ENCODE measurements at places on chromosomes 3 and 15.

DNA sequence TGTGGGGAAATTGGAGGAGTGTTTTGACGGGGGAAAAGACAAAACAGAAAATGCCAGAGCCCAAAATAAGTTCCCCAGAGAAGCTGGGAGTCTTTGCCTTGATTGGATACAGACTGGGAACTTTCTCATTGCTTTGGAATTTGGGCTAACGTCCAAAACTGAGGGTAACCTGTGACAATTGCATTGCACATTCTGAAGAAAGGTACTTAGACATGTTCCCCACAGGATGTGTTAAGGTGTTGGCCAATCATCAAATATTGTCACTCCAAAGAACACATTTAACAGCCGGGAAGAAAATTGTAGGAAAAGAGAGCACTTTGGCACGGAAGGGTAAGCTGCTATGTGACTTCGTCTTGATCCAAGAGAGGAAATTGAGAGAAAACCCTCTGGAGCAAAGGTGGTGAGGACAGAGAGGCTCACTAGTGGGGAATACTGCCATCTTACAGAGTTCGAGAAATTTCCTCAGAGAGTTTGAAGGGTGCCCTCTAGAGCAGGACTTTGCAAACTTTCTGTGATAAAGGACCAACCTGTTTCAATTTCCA, 619.5 kb upstream of the TBL1XR1 start:
- peak; percentile 10 for DNase-seq

- no peak for DNase-seq
Measured at GRCh38 chr3:10469441-10470119, 35.8 kb downstream of the ATP2B2 start.

DNA sequence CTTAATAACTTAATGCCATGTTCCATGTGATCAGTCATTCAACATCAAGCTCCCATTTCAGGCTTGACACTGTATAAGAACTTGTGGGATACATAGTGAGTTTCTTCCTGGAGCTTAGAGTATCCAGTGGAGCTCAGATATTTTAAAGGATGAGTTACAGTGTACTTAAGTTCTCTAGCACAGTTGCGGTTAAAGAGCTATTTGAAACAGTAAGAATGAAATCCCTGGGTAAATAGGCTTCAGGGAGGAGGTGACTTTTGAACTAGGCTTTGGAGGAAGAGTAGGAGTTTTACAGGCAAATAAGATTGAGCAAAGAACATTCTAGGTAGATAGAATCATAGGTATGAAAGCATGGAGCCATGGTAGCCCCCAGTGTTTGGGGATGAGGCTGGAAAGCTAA, 3.8 kb downstream of the ZNF592 start:
- DNase-seq = no peak

DNA sequence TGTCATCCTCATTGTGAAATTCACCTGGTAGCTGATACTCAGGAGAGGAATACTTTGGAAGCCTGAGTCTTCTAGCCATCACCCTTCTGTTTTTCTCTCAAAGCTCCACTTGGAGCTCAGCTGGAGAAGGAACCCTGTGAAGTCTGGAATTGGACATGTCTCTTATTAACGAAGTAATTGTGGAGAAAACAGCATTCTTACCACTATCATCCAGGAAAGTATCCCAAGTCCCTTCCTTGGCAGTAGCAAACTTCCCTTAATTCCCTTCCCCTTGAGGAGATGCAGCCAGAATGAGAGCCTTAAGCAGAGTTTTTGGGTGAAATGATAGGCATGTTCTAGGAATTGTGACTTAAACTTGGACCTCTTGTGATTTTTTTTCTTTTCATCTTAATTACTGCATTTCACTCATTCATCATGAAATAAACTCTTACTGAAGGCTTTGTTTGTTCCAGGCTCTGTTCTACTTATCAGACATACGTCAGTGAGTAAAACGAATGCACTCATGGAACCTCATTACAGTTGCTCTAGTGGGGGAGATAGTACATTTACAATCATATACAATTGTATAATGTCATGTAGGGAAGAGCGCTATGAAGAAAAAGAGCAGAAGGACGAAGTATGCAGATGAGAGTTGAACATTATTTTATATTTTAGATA, 30.5 kb upstream of the TCF12 start:
- no peak for DNase-seq

DNA sequence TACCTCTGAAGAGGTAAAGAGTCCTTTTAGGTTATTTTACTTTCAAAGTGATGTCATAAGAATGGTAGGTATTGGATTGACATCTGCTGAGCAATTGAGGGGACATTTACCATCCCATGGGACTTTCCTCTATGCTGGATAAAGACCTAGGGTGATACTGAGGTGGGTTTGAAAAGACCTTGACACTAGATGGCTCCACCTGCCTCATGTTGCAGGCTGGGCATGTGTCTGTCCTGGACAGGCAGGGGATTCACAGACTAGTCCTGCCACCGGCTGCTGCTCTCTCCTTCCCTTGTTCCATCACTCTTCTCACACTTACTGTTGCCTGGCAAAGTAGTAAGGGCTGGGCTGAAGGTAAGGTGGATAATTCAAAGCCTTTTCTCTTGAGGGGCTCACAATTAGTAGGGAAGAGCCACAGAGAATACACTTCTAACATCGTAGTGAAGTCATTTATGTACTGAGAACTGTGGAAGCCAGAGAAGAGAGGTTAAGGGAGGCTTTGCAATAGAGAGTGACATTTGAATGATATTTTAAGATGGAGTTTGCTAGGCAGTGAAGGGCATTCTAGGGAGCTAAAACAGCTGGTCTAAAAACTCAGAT, 27.7 kb downstream of the TRAK1 start:
- DNase-seq = peak; percentile 67

GRCh38 chr3:127822041-127822681, at the start of gene MGLL:
MGLL (minus strand) TSS chr3:127822515; CDS start chr3:127822318, 197 bp downstream.
- peak; percentile 35 for DNase-seq

DNA sequence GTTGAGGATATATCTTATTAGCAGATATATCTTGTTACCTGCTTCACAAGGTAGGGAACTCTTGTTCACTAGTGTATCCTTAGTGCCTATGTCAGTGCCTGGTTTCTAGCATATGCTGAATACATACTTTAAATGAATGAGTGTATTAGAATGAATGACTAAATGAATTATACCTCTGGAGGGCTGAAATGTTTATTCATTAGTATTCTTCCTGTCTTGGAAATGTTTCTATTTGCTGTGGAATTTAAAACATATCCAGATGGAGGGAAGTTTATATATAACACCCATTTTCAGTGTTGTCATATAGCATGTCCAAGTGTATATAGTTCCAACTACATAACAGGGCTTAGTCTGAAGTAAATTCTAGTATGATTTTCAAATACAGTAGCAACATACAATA, 581.5 kb downstream of the TBL1XR1 start:
- DNase-seq = no peak

DNA sequence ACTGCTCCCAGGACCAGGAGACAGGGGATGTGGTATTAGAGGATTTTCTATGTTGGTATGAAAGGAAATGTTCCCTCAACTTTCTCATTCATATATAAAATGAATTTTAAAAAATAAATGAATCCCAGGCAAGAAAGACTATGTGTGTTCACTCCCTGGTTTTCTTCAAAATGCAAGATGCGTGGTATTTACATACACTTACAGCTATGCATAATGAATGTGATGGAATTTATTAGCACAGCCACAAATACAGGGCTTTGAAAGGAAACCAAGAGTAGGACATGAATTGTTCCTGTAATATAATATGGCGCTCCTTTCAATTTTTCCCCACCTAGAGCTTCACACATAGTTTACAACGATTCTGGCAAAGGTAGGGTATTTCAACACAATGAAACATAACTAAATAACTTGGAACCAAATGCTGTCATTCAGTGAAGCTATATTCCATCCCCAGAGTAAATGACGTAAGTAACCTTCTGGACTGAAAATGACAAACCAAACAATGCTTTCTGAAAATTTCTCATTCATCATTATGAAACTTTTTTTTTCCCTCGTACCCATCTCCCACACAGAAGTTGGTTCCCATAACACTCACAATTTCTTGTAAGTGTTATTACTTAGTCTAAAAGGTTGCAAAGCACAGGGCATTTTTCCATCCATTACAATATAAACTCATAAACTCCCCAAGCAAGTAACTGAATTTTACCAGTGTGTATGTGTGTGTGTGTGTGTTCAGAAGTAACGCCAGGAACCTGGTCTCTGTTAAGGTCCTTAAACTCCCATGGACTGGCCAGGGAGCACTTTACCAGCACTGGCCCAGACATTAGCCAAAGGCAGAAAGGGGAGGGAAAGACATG, 41.8 kb downstream of the CBLB start:
- DNase-seq = no peak

GRCh38 chr3:29525254-29525881, 244.5 kb downstream of the RBMS3 start:
- DNase-seq = peak; percentile 3

DNA sequence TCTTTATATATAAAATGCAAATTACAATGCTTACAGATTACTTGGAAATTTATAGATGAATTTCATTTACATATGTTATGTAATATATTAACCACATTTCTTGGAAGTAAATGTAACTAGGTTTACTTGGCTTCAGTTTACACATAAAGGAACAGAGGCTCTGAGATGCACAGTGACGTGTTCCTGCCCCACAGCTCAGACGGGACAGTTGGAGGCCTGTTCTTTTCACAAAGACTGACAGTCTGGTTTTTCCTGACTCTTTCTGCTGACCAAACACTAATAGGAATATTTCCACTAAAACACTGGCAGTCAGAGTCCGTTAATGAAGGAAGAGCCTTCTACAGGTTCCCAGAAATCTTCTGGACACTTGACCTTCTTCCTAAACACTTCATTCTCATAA, 336.1 kb downstream of the MFSD1 start:
- no peak for DNase-seq

- DNase-seq = no peak
Measured at GRCh38 chr3:189508784-189509501, 122.2 kb upstream of the TP63 start.

- DNase-seq = no peak
Measured at GRCh38 chr3:117161816-117162215, 452.2 kb downstream of the TUSC7 start.

- DNase-seq = no peak
Measured at GRCh38 chr3:52068055-52068571, 11.7 kb upstream of the DUSP7 start.

DNA sequence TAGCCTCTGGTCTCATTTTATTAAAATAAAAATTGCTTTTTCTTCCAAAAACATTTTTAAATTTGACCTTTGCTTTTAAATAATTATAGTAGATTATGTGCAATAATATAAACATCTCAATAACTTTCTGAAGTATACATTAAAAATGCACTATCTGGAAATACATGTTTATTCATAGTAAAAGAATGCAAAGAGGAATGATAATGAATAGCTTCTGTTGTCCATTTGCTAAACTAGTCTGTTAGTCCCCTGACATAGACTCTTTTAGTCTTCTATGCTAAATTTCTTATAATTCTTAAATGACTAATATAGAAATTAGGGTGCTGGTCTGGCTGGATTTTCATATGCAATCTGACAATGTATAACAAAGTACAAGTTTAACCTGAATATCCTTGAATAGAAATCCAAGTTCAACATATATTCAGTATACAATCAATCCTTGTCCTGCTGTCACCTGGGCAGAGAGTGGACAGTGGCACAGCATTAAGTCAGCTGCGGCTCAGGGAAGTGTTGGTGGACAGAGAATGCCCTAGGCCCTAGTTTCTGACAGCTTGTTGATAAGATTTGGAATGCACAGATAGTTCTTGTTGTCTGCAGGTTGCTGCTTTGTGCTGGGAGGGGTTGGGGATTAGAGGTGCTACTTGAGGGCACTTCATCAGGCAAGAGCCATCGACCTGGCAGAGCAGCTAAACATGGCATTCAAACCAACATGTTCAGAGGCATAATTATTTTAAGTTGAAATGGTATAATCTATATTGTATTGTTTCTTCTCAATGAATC, 161.7 kb downstream of the MBNL1 start:
- no peak for DNase-seq
